MCF 10A (cell line): ENCODE measurements at places on chromosomes 11 and 22. TPM values are rescaled to one million over a fixed set of nuclear protein-coding genes. Genes with fewer than 3 reads are reported as not detected.
A peak's percentile ranks its signal among the peaks of the same experiment; 100 is the strongest.

The BTG4 gene
- total RNA-seq = not detected in 2 replicates

- peak overlapping the region; percentile 27 for H3K27ac ChIP-seq
- peak overlapping the region; percentile 77 for H3K4me3 ChIP-seq
- H3K4me1 ChIP-seq = peaks cover 6% of the 10 kb centered on the region
- H3K36me3 ChIP-seq = no peaks in the 10 kb centered on the region
- H3K27me3 ChIP-seq = no peaks in the 10 kb centered on the region
Measured at GRCh38 chr22:30287648-30288418, 1.5 kb downstream of the CASTOR1 start.

The CST6 gene
- not detected in 2 replicates for total RNA-seq

DNA sequence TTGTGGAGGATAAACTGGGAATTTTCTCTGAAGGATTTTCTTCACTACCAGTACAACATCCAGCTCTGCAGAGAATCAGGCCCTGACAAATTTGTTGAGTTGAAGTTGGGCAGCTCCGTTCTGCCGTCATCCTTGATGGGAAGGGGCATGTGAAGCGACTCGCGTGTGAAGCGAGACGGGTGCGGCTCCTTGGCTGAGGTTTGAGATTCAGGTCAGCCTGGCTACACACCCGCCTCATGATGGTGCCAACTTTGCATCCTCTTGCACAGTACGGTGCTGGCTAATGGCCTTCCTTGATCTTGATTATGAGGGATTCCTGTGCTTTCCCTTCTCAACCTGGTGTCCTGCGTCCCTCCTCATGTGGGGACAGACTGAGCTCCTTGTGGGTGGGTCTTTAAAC, 19.7 kb upstream of the CDC42EP2 start:
- peaks cover 20% of the 10 kb centered on the region for H3K4me1 ChIP-seq
- no peaks in the 10 kb centered on the region for H3K27me3 ChIP-seq
- peaks cover 53% of the 10 kb centered on the region for H3K36me3 ChIP-seq
- H3K27ac ChIP-seq = no peak overlapping the region

DNA sequence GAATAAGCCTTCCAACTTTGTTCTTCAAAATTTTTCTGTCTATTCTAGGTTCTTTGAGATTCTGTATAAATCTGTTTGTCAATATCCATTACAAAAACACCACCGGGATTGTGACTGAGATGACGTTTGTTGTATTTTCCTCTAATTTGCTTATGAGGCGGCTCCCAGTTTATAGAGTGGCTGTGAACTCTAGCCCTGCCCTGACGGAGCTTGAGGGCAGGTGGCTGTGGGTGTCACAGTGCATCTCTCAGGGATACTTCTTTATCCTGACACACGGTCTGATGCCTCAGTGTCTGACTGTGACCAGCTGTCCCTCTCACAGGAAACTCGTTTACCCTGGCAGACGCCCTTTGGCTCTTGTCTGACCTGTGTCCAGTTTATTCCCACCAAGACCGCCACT, 53.7 kb upstream of the ATXN10 start:
- no peaks in the 10 kb centered on the region for H3K4me1 ChIP-seq
- DNase-seq = no peak
- no peak overlapping the region for H3K27ac ChIP-seq
- no peaks in the 10 kb centered on the region for H3K36me3 ChIP-seq
- no peaks in the 10 kb centered on the region for H3K27me3 ChIP-seq
- H3K4me3 ChIP-seq = no peak overlapping the region

- peaks cover 37% of the 10 kb centered on the region for H3K36me3 ChIP-seq
- no peak overlapping the region for H3K4me3 ChIP-seq
- H3K27me3 ChIP-seq = no peaks in the 10 kb centered on the region
- peak overlapping the region; percentile 57 for H3K27ac ChIP-seq
Measured at GRCh38 chr11:6219359-6219758, 14.0 kb downstream of the C11orf42 start.

- H3K4me1 ChIP-seq = peaks cover 41% of the 10 kb centered on the region
- no peaks in the 10 kb centered on the region for H3K27me3 ChIP-seq
- DNase-seq = no peak
- H3K36me3 ChIP-seq = peaks cover 19% of the 10 kb centered on the region
- H3K27ac ChIP-seq = peak overlapping the region; percentile 93
Measured at GRCh38 chr11:123187665-123188507, 7.2 kb downstream of the CLMP start.

DNA sequence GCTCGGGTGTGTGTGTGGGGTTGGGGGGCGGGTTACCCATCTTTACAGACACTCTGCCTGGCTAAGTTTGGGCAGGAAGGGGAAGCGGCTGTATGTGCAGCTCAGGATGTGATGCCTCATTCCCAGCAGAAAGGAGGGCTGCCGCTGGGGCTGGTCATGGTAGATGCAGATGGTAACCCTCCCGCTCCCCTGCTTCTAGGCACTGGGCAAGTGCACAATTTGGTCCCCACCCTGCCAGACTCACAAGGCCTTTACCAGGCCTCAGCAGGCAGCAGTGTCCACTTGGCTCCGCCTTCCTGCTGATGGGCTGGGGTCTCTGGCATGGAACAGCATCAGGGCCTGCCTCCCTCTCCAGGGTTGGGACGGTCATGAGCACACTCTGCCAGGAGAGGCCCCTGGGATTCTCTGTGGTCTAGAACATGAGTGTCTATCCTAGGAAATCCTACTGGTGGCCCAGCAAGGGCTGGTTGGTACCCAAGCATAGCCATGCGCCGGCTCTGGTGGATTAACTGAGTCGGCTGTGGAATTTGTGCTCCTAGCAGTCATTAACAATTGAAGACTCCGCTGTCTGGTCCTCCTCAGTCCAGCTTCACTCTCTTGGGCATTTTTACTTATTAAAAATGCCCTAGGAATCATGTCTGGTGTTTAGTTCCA, 4.2 kb downstream of the LMO1 start:
- no peak overlapping the region for H3K27ac ChIP-seq
- H3K4me3 ChIP-seq = no peak overlapping the region
- H3K4me1 ChIP-seq = peaks cover 23% of the 10 kb centered on the region
- no peak for DNase-seq

- peak overlapping the region; percentile 95 for H3K27ac ChIP-seq
- peaks cover 41% of the 10 kb centered on the region for H3K4me1 ChIP-seq
- DNase-seq = peak; percentile 84
Measured at GRCh38 chr22:46829117-46829891, 66.9 kb downstream of the TBC1D22A start.

DNA sequence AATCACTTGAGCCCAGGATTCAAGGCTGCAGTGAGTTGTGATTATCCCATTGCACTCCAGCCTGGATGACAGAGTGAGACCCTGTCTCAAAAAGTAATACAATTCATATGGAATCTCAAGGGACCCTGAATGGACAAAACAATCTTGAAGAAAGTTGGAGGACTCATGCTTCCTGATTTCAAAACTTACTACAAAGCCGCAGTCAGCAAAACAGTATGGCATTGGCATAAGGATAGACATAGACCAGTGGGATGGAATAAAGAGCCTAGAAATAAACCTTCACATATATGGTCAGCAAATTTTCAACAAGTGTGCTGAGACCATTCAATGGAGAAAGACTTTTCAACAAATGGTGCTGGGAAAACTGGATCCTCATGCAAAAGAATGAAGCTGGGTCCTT, 2.5 kb downstream of the SELENOO start:
- H3K36me3 ChIP-seq = peaks cover 57% of the 10 kb centered on the region
- DNase-seq = no peak
- H3K4me1 ChIP-seq = no peaks in the 10 kb centered on the region
- H3K27me3 ChIP-seq = no peaks in the 10 kb centered on the region
- no peak overlapping the region for H3K27ac ChIP-seq

The FADS2 gene
- 7.5 and 20.6 TPM in 2 replicates for total RNA-seq

GRCh38 chr22:45237065-45237990, 3.4 kb downstream of the KIAA0930 start:
- no peaks in the 10 kb centered on the region for H3K4me1 ChIP-seq
- H3K27me3 ChIP-seq = no peaks in the 10 kb centered on the region
- H3K36me3 ChIP-seq = peaks cover 6% of the 10 kb centered on the region
- H3K4me3 ChIP-seq = no peak overlapping the region

The THAP7 gene
- 20.6 and 24.9 TPM in 2 replicates for total RNA-seq
